Stimulated activated CD4-positive, alpha-beta T cell treated with anti-CD3 and anti-CD28 coated beads, Interleukin-4, amount 100 ng/mL, for 24 hours (primary cell): ENCODE measurements at places on chromosomes 5 and 9.

- no peak for DNase-seq
Observed at GRCh38 chr5:134517553-134517952, 7.9 kb upstream of the JADE2 start.

DNA sequence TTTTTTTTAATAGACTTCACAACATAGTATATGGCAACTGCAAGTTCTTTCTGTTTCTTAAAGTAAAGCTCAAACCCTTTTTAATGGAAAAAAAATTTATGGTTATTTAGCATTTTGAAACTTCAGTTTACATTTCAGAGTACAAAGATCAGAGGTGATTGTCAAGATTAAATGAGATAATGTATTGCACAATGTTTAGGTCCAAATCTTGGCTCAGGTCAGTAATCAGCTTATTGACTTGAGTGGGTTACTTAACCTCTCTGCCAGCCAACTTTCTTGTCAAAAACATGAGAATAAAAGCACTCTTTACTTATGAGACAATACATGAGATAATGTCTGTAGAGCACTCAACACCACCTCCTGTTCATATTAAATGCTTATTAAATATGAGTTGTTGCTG is 345.1 kb upstream of the PTPRD start:
- DNase-seq = no peak

GRCh38 chr9:135587658-135588057 is 26.1 kb downstream of the PAEP start:
- no peak for DNase-seq

DNA sequence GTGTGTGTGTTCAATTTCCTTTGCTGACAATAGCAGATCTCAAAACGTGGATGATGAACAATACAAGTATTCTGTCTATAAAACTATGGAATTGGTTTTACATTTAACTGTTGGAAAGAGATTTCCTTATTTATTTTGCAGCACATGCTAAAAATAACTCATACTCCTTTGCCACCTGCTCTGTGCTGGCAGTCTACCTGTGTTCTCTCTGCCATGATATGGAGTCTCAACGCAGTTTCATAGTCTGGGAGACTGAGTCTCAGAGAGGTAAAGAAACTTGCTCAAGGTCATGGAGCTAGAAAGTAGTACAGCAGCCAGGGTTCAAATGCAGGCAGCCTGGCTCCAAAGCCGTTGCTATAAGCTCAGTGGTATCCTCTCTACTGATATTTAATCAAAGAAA is 466.0 kb upstream of the DAP start:
- DNase-seq = no peak

GRCh38 chr5:143101725-143102386 is 301.6 kb downstream of the NR3C1 start:
- peak; percentile 56 for DNase-seq

- no peak for DNase-seq
Observed at GRCh38 chr9:72661401-72662135, 140.2 kb downstream of the TMC1 start.

DNA sequence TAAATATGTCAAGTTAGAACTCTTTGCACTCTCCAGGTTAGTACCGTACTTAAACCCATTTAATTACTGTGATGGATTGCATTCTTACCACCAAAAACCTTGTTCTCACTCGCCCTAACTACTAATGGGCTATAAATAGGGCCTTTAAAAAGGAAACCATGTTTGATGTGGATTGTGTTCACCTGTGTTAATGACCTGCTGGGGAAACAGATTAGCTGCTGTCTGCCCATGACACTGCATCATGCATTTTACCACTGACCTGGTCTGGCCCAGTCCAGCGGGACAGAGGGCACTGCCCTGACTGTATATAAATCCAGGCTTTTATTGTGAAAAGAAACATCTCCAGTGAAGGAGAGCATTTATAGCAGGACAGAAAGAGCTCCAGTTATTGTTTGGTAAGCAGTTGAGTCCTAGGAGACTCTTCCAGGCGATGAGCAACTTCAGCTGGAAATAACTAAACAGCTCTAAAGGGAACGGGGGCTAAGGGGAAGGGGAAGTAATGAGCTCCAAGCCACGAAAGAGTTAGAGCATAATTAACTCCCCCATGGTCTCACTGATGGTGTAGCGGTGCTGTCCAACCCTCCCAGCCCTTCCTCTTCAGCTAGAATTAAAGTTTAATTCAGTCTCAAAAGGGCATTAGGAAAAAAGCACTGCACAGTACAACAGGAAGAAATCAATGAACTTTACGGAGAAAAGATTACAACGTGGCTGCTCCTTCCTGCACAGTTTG is 303.1 kb downstream of the ENC1 start:
- DNase-seq = no peak

DNA sequence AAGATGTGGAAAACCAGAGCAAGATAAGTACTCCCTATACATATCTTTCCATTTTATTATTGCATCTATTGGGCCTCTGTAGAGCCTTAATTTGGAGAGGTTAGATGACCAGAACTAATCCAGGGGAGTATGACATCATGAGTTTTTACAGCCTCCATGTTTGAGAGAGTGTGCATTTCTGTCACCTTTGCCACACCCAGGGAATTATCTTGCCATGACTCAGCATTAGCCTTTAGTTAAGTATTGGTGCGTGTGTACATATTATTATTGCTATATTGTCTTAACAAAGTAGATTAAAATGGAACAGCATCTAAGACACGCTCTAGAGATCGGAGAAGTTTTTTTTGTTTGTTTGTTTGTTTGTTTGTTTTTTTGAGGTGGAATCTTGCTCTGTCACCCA is 27.6 kb downstream of the DIMT1 start:
- no peak for DNase-seq
